ENCODE measurements at places on chromosomes 3 and 15.

DNA sequence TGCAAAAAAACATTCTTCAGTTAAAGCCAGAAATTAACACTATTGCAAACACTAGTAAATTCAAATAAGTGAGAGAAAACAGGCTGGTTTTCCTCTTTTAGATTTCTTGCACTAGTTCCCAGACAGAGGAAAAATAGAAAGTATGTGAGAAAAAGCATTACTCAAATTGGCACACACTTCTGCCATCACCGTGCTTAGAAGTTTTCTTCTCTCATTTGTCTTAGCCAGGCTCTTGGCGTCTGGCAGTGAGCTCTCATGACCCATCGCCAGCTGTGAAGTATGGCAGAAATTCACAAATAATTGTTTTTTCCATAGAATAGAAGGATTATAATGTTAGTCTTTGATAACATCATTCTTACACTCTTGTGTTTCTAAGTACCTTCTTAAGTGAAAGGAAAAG is 515.9 kb downstream of the GBE1 start:
- DNase-seq = no peak

DNA sequence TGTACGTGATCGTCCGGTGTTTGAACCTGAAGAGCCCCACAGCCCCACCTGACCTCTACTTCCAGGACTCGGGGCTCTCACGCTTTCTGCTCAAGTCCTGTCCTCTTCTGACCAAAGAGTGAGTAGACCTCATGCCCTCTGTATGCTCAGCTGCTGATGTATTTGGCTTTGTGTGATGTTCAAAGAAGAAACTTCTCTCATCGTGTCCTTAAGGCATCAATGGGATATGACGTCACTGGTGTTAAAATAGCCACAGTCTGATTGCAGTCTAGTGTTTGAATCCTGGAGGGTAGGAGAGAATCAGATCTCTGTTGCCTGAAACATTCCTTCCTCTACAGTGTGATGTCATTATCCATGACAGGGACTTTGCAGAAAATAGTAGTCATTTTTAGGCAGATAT is 28.1 kb downstream of the ABHD2 start:
- no peak for DNase-seq

DNA sequence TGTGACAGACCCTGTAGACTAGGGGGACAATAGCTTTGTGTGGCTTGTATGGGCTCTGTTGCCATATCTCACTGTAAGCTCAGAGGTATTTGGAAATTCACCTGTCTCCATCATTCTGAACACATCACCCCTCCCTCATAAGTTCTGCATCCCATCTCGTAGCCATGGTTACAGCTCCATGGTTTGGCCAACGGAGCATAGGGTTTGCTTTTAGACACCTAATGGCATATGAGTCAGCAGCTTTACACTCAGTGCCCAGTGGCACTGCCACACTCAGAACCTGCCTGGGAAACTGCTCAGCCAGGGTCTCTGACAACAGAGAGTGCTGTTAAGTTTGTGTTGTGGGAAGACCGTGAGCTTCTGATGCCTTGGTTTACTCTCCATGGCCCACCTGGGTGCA is 67.3 kb downstream of the CCK start:
- no peak for DNase-seq

DNA sequence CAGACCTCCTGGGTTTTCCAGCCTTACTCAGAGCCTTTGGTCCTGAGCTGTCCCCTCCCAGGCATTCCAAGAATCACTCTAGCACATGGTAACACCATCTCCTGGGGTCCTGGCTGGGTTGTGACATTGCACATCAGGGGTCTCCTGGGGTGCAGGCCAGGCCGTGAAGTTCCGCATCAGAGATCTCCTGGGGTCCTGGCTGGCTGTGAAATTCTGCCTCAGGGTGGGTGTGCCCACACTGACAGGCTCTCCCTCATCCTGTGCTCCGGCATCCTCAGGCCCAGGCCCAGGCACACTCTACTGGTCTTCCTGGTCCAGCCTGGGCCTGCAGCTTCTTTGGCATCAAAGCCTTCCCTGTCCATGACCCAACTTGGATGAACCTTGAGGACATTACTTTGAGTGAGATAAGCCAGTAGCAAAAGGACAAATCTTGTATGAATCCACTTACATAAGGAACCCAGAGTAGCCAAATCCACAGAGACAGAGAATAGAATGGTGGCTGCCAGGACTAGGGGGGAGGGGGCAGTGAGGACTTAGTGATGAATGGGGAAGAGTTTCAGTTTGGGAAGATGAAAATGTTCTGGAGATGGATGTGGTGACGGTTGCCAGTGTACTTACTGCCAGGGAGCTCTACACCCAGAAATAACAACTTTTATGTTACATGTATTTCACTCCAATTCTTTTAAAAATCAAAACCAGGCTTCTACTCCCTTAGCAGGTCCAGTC is 49.1 kb upstream of the KLF13 start:
- DNase-seq = no peak

DNA sequence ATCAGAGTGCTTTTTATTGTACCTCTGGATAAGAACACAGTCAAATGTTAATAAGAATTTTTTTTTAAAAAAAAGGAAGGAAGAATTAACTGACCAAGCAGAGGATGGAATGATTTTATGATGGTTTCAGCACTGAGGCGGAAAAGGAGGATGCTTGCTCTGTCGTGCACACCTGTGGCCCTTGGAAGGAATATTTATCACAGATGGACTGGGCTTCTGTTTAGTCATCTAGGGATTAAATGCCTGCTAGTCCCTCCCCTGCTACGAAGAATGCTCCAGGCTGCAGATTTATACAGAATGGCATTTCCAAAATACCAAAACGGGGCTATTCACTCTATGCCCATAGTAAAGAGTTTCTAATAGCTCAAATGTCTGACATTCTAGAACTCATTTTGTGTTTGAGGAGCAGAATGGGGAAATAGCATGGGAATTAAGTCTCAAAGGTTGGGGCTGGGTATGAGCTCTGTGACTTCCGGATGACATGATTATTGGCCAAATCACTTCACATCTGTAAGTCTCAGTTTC is 92.8 kb upstream of the BCL6 start:
- no peak for DNase-seq

GRCh38 chr15:43276563-43277200 is 10.0 kb upstream of the TGM5 start:
- no peak for DNase-seq

DNA sequence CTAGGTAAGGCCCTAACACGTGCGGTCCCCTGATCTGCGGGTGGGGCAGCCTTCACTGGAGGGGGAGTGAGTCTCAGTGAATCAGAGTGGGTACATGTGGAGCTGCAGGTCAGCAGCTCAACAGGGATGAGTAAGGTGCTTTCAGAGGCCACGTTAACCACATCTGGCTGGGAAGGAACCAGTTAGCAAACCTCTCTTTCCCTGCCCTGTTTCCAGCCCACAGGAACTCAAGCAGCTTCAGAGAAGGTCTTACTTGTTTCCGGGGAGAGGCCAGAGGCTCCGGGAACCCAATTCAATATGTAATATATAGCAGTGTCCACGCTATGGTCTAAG is 175.3 kb downstream of the XXYLT1 start:
- DNase-seq = peak; percentile 28

- no peak for DNase-seq
Observed at GRCh38 chr3:2837239-2837638, 272.9 kb downstream of the IL5RA start.

DNA sequence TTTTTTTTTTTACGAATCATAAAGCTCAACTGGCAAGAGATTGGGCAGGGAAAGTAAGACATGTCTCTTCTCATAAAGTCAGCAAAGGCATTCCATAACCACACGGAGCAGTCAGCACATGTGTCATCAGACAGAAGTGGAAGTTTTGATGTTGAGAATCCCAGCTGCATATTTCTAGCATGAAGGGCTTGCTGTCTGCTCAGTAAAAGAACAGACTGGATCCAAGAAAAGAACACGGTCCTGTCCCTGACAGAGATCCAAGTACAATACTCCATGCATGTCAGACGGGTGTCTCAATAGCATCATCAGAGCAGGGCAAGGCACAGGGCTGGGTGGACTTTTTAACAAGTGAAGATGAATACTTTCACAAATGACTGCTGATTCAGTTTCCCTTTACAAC is 38.2 kb downstream of the ABI3BP start:
- no peak for DNase-seq

DNA sequence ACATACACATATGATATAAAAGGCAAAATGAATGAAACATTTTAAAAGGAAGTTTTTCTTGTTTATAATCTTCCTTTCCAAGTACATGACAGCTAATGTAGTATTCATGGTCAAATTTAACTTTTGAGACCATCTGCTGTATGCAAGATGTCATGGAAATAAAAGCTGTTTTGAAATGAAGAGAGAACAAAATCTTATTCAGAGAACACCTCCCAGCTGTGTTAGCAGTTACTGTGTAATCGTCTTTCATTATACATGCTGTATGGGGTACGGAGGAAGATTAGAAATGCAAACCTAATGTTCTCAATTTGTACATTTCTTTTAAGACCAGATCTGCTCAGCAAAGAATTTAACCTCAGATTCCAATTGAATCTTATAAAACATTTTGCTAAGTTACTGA is 1182.3 kb downstream of the OTOL1 start:
- no peak for DNase-seq

- DNase-seq = no peak
Observed at GRCh38 chr3:38563070-38563885, 67.1 kb downstream of the EXOG start.

GRCh38 chr3:98812851-98813374 is 49.8 kb downstream of the ST3GAL6 start:
- DNase-seq = peak; percentile 43

All from GF-D8 (cell line).